ENCODE measurements at places on chromosomes 4 and X. TPM values are rescaled to one million over a fixed set of nuclear protein-coding genes. Genes with fewer than 3 reads are reported as not detected.

RPL10 gene
- total RNA-seq = 1,779 TPM

MGAT4D gene
- not detected for total RNA-seq

SSX4 gene
- total RNA-seq = 0.71 TPM

- DNase-seq = no peak
Measured at GRCh38 chrX:40644176-40644575, 3.2 kb downstream of the CXorf38 start.

DNA sequence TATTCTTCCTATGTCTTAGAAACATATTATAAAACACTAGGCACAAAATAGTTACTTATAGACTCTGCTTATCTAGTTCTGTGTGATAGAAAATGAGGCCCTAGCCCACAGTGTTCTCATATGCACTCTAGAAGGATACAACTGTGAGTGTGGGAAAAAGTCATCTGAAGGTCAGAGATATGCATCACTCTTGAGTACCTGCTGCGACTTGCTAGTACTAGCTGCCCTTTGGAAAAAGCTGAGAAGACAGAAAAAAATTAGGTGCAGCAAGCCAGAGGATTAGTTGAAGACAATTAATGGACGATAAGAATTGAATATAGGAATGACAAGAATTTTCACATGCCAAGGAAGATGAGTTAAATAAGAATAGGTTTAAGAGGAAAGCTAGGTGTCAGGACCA is 61.3 kb downstream of the MTHFD2L start:
- DNase-seq = no peak

- DNase-seq = no peak
Measured at GRCh38 chrX:39875834-39876628, 221.7 kb downstream of the BCOR start.

DNA sequence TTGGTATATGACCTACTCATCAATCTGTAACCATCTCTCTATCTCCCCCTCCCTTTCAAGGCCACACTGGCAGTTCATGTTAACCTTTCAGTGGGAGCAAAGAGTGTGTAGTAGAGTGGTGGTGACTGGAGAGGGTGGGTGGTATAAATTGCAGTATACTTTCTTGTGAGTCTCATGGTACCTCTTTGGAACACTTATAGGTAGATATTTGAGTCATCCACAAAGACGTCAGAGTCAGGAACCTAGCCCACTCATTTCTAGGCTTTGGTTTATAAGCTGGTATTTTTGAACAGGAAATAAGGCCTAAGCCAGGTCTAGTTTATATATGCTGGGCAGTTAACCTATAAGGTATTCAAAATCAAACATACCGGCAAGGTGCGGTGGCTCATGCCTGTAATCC is 36.3 kb downstream of the RLIM start:
- DNase-seq = no peak

Measured in glutamatergic neuron (in vitro differentiated cells).